ENCODE measurements at places on chromosomes 11 and 22.

- DNase-seq: no peak
Measured at GRCh38 chr11:35318977-35319925, 100.1 kb downstream of the SLC1A2 start.

GRCh38 chr11:6991227-6991626 is 28.9 kb downstream of the ZNF214 start:
- no peak for DNase-seq

DNA sequence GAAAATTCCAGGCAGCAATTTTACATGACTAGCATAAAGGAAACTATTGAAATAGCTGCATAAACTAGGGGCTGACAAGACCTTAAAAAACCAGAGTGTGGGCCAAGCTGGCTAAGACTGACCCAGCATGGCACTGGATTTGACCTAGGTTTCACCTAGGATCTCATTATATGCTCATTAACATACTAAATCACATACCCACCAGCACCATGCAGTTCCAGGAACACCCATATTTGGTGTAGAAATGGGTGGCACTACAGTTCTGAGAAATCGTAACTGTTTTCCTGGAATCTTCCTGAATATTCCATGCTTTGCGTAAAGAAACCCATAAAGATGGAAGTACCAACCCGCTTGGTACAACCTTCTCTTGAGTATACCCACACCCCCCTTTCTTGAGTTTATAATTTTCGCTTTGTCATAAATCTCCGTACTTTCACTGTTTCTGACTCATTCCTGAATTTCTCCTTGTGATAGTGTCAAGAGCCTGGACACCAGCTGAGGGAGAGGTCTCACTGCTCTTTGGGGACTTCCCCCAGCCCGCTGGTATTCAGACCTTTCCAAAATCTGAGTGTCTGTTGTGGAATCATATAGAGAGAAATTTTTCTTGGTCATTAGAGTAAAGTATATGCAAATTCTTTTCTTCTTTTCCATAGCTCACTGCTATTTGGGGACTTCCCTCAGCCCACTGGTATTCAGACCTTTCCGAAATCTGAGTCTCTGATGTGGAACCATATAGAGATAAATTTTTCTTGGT is 55.1 kb downstream of the MTMR3 start:
- no peak for DNase-seq

DNA sequence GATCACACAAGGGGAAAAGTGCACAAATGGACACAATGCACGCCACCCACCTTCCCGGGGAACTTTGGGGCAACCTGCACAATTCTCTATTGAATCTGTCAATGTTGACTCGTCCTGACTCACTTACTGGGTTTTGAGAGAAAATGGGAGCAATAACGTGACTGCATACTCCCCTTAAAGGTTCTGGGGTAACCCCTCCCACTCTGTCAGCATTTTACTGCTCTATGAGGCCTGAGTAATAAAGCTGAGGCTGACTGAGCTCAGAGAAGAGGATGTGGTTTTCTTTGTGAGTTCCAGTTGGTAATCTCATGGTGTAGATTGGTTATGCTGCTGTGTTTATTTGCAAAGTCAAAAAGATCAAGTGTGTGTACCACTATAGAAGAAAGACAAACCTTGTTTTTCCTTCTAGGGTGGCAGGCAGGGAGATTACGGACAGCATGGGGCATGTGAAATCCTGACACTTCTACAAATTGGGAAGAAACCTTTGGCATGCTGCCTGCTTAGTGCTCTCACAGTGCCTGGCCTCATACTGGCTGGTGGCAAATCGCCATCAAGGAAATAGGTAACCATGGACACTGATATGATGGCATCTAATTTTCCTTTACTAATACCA is 16.1 kb upstream of the APOA1 start:
- no peak for DNase-seq

- no peak for DNase-seq
Measured at GRCh38 chr11:8203414-8203715, 34.5 kb upstream of the RIC3 start.

GRCh38 chr11:112128483-112129121 is 35.3 kb downstream of the IL18 start:
- DNase-seq: peak; percentile 37

- no peak for DNase-seq
Measured at GRCh38 chr11:112016088-112016764, 9.0 kb upstream of the DLAT start.

- DNase-seq: no peak
Measured at GRCh38 chr11:61442616-61443015, 12.7 kb downstream of the SDHAF2 start.

GRCh38 chr11:125448136-125448535 is 47.9 kb downstream of the FEZ1 start:
- DNase-seq: no peak

GRCh38 chr22:33073989-33074418 is 15.8 kb upstream of the SYN3 start:
- no peak for DNase-seq

GRCh38 chr11:117490911-117491310 is 163.3 kb downstream of the CEP164 start:
- no peak for DNase-seq

GRCh38 chr22:48500471-48501230 is 1327.0 kb downstream of the BRD1 start:
- DNase-seq: no peak

DNA sequence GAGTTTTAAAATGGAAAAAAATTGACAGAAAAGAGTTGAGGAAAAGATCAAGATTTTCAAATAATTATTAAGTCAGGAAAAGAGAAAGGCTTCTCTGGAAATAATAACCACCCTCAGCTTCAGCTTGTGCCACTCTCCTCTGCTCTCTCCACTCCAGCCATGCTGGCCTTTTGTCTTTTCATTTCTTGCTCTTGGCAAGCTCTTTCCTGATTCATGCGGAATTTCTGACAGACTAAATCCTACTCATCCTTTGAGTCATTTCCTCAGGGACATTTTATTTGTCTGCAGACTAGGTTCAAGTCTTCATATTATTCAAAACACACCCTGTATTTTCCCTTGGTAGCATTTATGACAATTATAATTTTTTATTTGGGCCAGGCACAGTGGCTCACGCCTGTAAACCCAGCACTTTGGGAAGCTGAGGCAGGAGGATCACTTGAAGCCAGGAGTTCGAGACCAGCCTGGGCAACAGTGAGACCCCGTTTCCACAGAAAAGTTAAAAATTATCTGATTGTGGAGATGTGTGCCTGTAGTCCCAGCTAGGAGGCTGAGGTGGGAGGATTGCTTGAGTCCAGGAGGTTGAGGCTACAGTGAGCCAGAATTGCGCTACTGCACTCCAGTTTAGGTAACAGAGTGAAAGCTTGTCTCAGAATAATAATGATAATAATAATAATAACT is 7.8 kb upstream of the P4HA3 start:
- no peak for DNase-seq

- DNase-seq: no peak
Measured at GRCh38 chr11:8032576-8033304, 45.6 kb downstream of the EIF3F start.

- DNase-seq: no peak
Measured at GRCh38 chr22:44025171-44026065, 1.3 kb downstream of the PARVB start.

GRCh38 chr11:12187399-12187798 is 77.0 kb downstream of the MICAL2 start:
- DNase-seq: no peak

DNA sequence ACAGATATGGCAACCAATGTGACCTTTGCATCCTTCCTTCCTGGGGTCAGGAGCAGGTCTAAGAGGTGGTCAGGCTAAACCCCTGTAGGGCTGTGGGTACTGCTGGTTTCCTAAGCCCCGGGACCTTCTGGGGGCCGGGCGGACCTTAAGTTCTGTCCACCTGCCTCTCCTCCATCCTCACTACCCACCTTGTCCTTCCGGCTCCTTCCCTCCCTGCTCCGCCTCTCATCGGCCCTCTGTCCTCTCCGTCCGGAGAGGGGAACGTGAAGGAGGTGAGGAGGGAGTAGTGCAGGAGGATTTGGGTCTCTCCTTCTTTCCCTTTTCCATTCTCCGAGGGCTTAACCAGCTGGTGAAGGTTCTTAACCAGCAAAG is 28.3 kb upstream of the PARVB start:
- no peak for DNase-seq

- DNase-seq: no peak
Measured at GRCh38 chr11:8805296-8805695, 105.7 kb upstream of the AKIP1 start.

- DNase-seq: no peak
Measured at GRCh38 chr11:86034710-86035109, 34.2 kb downstream of the PICALM start.

GRCh38 chr11:61797263-61797944 is 4.7 kb downstream of the FEN1 start:
- peak; percentile 66 for DNase-seq

- peak; percentile 32 for DNase-seq
Measured at GRCh38 chr11:64571410-64572091, 19.5 kb upstream of the SLC22A12 start.

DNA sequence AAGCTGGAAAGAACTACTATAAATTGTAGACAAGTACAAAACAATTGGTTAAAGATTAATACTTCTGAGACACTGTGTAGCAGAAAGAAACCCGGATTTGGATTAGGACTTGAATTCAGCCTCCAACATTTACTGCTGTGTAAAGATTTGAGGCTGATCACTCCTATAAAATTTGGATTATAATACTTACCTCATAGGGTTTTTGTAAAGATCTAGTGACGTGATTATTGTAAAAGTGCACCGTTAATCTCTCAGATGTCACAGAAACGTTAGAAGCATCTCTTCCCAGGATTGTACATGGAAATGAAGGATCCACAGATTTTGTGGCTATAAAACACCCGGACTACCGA is 323 bp upstream of the HIKESHI start:
- DNase-seq: no peak

- no peak for DNase-seq
Measured at GRCh38 chr11:72617080-72617762, 57.0 kb downstream of the PDE2A start.

GRCh38 chr11:134901542-134901941 is 489.5 kb upstream of the B3GAT1 start:
- no peak for DNase-seq

- no peak for DNase-seq
Measured at GRCh38 chr11:116984589-116984988, 113.6 kb downstream of the SIK3 start.

DNA sequence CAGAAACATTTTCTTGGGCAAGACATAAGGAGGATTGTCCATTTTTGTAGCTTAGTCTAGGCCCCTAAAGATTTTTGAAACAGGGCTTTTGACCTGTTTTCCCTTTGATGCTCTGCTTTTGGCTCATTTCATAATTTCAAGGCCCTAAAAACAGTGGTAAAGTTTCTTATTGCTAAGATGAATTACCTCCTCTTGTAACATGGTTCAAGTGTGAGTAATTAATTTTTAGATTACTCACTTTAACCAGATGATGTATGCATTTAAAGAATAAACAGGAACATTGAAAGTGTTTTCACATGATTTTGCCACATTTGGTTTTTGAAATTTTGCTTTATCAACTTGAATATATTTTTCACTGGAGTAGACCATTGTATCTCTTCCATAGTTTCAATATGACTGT is 1.2 kb downstream of the RAG2 start:
- no peak for DNase-seq
